ENCODE measurements at places on chromosomes 6 and 20.

DNA sequence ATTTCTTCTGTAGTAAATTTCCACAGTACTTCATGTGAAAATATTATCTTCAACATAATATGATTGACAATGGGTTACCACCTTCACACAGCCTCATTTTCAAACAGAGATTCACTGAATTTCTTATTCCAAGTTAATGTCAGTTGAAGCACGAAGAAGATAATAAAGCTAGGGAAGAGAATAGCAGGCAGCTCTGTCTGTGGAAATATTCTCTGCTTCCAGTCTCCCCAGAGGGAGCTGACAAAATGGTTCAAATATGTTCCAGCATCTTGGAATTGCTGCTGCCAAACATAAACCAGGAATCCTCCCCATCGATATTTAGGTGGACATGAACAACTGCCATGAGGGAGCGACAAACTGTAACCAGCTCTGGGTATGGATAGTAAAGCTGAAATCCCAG is 224.8 kb downstream of the GJA1 start:
- no peak for DNase-seq

- no peak for DNase-seq
Observed at GRCh38 chr20:6814945-6815344, 47.5 kb downstream of the BMP2 start.

- DNase-seq, result no peak
Observed at GRCh38 chr6:140440223-140440835, 1065.9 kb upstream of the CITED2 start.

GRCh38 chr6:75493400-75494064 is at the start of gene FILIP1:
Gene FILIP1, minus strand, starts transcription at chr6:75493800. Its CDS starts 78,828 bp downstream, at chr6:75414972.
- DNase-seq, result peak; percentile 18

- no peak for DNase-seq
Observed at GRCh38 chr6:136411453-136412354, 122.1 kb upstream of the BCLAF1 start.

GRCh38 chr20:33068251-33068939 is 11.0 kb upstream of the BPIFB4 start:
- DNase-seq, result no peak

GRCh38 chr6:162526960-162527359 is 200.6 kb downstream of the PRKN start:
- DNase-seq, result no peak

DNA sequence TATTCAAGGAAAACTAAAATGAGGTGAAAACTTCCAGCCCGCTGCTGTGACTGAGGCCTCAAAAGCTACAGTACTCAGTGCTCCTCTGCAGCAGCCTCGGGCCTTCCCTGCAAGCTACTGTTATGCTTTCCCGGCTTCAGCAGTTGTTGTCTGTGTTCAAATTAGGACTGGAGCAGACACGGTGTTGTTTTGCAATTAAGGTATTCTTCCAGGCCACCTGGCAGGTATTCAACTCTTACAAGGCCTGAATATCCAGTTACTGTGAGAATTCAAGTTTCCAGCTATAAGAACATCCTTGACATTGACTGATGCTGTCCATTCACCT is 10.7 kb downstream of the TXNDC5 start:
- no peak for DNase-seq

DNA sequence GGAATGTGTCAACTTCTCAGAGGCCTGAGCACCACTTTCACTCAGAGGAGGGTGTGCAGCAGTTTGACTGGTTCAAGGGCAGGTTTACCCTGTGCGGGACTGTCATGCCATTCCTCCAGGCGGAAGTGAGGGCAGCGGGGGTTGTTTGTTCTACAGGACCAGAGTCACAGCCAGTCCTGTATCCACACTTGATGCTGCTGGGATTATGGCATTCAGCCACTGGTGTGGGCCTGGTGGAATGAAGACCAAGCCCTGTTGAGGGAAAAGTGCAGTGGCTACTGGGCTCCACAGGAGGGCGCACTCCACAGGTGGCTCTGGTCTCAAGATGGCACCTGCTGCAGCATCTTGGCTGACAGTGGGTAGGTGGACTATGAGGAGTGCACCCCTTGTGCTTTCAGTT is 14.8 kb downstream of the SEMG2 start:
- peak; percentile 28 for DNase-seq

DNA sequence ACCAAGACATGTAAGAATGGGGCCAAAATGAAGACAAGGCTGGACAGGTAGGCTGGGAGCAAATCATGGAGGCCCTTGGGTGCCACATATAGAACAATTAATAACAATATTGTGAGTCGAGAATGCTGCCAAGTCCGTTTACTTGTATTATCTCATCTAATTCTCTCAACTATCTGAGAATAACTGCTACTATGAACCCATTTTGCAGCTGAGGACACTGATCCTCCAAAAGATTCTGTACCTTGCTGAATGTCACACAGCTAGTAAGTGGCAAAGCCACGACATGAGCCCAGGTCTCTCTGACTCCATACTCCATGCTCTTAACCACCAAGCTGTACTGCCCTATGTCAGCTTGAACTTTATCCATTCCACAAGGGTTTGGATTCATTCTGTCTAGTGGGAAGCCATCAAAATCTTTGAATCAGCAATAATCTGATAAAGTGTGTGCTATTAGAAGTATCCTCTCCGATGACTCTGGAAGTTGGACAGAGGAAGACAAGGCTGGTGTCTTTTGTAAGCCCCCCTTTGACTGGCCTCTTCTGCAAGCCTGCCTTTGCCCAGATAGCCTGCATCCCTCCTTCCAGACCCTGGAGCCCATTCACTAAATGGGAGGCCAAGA is 43.5 kb upstream of the PDYN start:
- DNase-seq, result no peak

GRCh38 chr6:81630719-81631118 is 121.8 kb downstream of the TENT5A start:
- DNase-seq, result no peak

GRCh38 chr6:125658759-125659431 is 90.5 kb upstream of the HEY2 start:
- DNase-seq, result no peak

DNA sequence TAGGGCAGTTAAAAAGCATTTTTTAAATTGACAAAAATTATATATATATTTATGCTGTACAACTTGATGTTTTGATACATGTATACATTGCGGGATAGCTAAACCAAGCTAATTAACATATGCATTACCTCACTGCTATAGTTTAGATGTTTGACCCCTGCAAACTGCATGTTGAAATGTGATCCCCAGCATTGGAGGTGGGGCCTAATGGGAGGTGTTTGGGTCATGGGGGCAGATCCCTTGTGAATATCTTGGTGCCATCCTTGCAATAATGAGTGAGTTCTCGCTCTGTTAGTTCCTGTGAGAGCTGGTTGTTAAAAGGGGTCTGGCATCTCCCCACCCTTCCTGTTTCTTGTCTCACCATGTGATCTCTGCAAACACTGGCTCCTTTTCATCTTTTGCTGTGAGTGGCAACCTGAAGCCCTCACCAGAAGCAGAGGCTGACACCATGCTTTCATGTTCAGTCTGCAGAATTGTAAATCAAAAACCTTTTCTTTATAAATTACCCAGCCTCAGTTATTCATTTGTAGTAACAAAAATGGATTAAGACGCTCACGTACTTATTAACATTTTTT is 111.8 kb downstream of the MCHR2 start:
- no peak for DNase-seq

- DNase-seq, result no peak
Observed at GRCh38 chr6:119261944-119262284, 87.6 kb downstream of the MAN1A1 start.

- no peak for DNase-seq
Observed at GRCh38 chr6:161186173-161186769, 87.6 kb downstream of the AGPAT4 start.

- DNase-seq, result no peak
Observed at GRCh38 chr6:72930556-72931132, 294.7 kb downstream of the KHDC1L start.

DNA sequence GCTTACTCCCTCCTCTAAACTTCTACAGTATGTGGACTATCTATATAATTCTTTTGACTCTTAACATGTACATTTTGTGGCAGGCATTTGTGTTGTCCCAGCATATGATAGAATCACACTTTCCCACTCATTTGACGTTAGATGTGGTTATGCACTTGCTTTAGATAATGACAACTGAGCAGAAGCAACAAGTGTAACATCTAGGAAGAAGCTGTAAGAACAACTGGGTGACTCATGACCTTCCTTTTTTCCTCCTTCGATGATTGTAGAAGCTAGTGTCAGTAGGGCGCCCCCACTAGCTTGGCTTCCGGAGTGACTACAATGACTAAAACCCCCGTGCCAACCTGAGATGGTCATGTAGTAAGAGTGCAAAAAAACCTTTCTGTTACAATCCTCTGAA is 74.6 kb upstream of the CEP85L start:
- no peak for DNase-seq

- no peak for DNase-seq
Observed at GRCh38 chr6:163579111-163579879, 164.8 kb downstream of the QKI start.

DNA sequence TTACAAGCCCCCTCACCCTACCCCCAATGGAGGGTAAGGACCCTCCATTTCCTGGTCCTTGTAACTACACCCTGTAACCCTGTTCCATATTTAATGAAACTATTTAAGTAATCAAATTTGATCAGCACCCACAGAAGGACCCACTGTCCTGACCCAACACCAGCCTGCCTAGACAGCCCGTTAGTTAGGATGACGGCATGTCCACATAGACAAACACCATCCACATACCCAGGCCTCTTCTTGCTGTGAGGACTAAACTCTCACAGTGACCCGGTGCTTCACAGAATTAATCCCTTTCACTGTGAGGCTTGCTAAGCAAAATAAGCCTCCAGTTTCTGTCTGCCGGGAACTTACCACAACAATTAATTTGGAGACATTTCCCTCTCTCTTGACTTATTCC is 32.8 kb upstream of the FOXQ1 start:
- no peak for DNase-seq

DNA sequence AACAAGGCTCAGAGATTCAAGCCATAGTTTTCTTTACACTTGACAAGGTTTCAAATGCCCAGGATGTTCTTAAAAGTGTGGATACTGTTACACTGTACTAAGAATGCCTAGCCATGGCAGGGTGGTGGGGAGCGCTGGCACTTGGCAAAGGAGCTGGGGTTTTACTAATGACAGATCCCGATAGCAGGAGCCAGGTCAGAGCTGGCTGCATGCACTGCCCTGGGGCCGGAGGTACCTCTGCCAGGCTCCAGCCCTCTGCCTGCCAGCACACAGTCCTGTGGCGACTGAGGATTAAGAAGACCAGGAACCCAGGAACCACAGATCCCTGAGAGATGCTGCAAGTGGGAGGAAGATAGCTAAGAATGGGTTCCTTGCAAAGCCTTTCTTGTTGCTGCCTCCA is 260.3 kb downstream of the ALDH8A1 start:
- no peak for DNase-seq

DNA sequence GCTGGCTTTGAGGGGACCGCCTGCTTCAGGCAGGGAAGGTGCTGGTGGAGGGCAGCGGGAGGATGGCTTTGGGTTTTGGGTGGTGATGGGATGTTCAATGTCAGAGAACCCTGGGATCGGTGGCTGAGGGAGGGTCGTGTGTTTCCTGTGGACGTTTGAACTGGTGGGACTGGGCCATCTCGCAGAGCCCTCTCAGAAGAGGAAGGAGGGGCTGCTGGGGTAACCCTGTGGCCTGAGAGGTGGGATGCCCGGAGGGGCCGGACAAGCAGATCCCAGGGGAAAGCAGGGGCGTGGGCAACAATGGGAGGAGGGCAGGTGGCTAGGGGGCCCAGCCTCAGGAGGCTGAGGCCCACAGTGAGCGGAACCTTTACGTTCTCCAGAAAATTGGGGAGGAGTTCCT is 34.9 kb downstream of the PYGB start:
- no peak for DNase-seq

- no peak for DNase-seq
Observed at GRCh38 chr6:30735668-30736314, 6.7 kb downstream of the FLOT1 start.

GRCh38 chr6:106458021-106458986 is 97.8 kb downstream of the CRYBG1 start:
- DNase-seq, result no peak

DNA sequence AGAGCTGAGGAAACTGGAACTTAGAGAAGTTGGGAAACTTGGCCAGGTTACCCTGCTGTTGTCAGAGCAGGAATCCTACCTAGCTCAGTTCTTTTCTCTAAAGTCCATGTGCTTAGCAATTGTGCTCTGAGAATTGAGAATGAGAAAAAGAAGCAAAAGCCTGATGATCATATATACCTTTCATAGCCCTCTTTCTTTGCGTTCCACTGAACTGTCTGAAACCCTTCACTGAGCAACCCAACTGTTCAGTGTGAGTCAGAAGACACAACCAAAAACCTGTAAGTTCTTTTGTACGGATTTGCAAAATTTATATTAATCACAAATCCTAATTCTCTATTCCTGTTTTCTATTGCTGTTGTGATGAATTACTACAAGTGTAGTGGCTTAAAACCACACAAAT is 80.6 kb downstream of the PHF3 start:
- no peak for DNase-seq

- no peak for DNase-seq
Observed at GRCh38 chr6:70033781-70034180, 167.4 kb downstream of the COL19A1 start.

GRCh38 chr20:16308754-16309153 is 264.5 kb downstream of the KIF16B start:
- no peak for DNase-seq

- DNase-seq, result no peak
Observed at GRCh38 chr20:59177266-59178250, 13.9 kb downstream of the ZNF831 start.

GRCh38 chr6:10390495-10391298 is 24.2 kb downstream of the TFAP2A start:
- DNase-seq, result no peak

GRCh38 chr6:15793826-15794225 is 131.0 kb upstream of the DTNBP1 start:
- DNase-seq, result no peak

DNA sequence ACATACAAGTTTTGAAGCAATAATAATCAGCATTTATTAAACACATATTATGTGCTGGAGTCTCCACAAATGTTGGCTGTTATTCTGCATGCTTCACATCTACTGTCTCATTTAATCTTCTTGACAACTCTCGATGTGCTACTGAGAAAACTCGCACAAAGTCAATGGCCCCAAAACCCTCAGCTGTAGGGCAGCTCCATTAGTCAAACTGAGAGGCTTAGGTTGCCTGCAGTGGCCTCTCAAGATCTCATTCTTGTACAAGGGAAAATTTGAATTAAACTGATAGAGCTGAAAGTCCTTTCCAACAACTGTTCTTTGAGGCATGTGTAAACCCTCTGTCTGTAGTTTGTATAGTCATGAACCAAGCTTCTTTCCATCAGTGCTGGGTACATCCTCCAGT is 49.8 kb downstream of the MBOAT1 start:
- DNase-seq, result no peak

DNA sequence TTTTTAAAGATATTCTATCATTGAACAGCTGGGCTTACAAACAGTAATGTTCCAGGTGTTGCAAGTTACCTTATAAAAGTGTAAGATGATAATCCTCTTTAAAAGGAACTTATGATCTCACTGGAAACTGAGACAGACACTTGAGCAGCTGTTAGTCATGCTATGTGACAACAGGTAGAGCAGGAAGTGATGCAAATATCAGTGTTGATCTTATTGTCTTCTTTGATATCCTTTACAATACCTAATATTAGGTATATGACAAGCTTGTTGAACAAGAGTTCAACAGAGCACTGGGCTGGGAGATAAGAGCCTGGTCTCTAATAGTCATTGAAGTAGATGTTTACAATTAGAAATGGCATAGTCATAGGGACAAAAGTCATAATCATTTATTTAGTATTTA is 150.0 kb downstream of the UBE3D start:
- no peak for DNase-seq

All from endothelial cell (in vitro differentiated cells).